Muscle of leg (tissue), 16 donors: ENCODE measurements at places on chromosomes 7 and 10.

DNA sequence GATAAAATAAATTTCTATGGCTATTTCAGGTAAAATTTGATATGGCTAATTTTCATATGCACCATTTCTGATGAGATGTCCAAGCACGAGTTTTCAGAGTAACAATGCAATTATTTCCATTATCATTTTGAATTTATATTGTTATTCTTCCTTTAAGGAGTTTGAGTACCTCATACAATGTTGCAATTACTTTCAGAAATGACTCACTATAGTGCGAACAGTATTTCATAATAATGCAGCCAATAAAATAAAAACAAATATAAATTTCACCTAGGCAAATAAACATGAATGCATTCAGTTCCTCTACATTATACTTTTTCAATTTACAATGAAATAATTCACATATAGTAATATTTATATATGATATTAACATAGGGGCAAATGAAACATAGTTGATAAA lies 78.8 kb upstream of the LRRN3 start:
- no peak for DNase-seq

DNA sequence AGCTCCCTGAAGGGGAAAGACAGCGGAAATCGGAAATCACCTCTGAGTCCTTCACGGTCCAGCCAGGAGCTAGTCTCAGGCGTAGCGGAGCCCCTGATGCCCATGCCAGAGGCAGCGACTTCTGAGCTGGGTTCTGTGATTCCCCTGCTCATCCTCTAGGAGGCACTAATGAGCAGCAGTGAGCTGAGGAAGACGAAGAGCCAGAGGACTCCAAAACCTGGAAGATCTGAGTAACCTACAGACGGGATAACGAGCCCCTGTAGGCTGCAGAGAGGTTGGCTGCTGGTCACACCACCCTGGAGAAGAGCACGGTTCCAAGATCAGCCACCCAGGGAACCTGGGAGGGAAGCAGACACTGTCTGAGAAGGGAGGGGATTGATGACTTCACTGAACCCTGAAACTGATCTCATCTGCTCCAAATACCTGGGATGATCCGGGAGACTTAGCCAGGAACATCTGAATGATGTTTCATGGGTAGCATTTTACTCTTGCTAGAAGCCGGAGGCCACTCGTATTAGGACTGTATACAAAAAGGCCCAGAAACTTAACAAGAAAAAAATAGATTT lies 304.1 kb downstream of the PAXIP1 start:
- DNase-seq: no peak

- DNase-seq: no peak
Measured at GRCh38 chr10:818010-818409, 113.5 kb downstream of the LARP4B start.

DNA sequence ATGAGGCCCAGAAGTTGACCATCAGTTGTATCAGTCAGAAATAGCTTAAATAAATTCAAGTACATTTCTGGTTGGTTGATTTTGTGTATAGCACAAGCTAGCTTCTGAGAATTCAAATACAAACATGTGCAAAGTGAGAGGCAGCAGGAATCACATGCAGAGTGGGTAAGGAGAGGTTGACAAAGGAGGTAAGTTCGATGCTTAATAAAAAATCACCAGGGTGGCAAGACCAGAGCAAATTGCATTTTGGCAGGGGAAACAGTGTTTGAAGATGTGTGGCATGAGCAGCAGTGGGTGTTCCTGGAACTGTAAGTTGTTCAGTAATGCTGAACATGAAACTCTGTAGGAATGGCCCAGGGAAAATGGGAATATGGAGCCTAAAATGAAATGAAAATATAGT lies 52.6 kb downstream of the GNAI1 start:
- DNase-seq: no peak

GRCh38 chr7:78900806-78901205 lies 552.7 kb downstream of the MAGI2 start:
- DNase-seq: no peak

- no peak for DNase-seq
Measured at GRCh38 chr10:80409121-80409520, 770 bp downstream of the PRXL2A start.

DNA sequence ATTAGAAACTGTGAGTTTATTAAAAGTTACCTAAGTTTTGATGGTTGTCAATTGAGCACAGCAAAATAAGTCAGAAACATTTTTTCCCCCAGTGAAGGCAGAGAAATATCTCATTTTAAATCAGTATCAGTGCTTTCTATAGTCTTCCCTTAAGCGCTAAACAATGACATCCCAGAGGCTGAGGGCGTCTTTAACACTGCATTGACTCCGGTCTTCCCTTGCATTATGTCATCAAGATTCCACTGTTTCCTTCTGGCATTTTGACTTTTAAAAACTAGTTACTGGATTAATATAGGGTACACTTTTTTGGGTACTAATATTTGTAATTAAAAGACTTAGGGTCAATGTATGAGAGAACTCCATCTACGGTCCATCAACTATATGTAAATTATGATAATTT lies 3.9 kb downstream of the GLUD1 start:
- DNase-seq: peak; percentile 26

DNA sequence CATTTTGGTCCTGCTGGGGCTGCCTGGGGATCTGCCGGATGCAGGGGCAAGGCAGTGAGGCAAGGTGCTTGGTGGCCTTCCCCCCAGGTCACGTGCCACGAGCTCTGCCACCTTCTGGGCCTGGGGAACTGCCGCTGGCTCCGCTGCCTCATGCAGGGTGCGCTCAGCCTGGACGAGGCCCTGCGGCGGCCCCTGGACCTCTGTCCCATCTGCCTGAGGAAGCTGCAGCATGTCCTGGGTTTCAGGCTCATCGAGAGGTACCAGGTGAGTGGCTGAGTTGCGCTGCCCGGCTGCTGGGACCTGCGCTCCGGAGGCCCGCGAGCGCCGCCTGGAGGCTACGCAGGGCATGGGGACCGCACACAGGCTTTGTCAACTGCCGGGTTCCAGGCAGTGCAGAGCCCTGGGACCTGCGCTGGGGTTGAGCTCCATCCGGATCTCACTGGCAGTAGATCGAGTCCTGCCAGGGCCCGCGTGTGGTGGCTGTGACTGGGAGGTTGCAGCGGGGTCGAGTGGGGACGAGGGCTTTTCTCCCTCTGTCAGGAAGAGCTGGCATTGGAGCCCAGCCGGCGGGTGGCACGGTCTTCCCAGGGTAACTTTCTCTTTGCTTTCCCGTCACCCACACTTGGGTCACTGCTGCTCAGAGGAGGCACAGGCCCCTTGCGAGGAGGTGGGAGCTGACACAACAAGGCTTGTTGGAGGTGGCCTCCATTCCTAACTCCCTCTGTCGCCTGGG lies 21.7 kb downstream of the AMZ1 start:
- peak; percentile 61 for DNase-seq

GRCh38 chr7:137846827-137847567 lies at the start of gene DGKI:
DGKI (minus strand) TSS chr7:137846974.
- peak; percentile 29 for DNase-seq

GRCh38 chr10:114638821-114639625 lies 19.1 kb downstream of the ABLIM1 start:
- no peak for DNase-seq
